ENCODE measurements at places on chromosomes 13 and 19.

DNA sequence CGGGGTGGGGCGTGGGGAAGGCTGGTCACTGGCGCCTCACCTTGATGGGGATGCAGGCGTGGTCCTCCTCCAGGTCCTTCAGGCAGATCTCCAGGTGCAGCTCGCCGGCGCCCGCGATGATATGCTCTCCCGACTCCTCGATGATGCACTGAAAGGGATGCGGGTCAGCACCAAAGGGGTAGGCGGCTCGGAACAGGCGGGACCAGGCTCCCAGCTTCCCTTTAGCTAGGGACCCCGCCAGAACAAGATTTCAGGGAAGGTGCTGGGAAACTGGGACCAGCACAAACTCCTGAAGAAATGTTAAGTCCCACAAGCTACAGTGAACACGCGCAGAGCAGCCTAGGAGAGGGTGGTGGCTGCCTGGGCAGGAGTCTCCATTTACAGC lies 6.0 kb downstream of the EEF2 start:
- no peak for DNase-seq
- H3K27me3 ChIP-seq: peaks cover 74% of the 10 kb centered on the region
- peak overlapping the region; percentile 69 for H3K27ac ChIP-seq
- peaks cover 39% of the 10 kb centered on the region for H3K4me1 ChIP-seq

GRCh38 chr13:113002206-113002912 lies 33.3 kb downstream of the MCF2L start:
- no peak overlapping the region for H3K27ac ChIP-seq
- DNase-seq: no peak
- no peak overlapping the region for H3K4me3 ChIP-seq

GRCh38 chr19:19059018-19059836 lies 4.6 kb upstream of the SLC25A42 start:
- H3K4me1 ChIP-seq: peaks cover 20% of the 10 kb centered on the region
- no peaks in the 10 kb centered on the region for H3K27me3 ChIP-seq
- peaks cover 7% of the 10 kb centered on the region for H3K36me3 ChIP-seq
- H3K27ac ChIP-seq: no peak overlapping the region

DNA sequence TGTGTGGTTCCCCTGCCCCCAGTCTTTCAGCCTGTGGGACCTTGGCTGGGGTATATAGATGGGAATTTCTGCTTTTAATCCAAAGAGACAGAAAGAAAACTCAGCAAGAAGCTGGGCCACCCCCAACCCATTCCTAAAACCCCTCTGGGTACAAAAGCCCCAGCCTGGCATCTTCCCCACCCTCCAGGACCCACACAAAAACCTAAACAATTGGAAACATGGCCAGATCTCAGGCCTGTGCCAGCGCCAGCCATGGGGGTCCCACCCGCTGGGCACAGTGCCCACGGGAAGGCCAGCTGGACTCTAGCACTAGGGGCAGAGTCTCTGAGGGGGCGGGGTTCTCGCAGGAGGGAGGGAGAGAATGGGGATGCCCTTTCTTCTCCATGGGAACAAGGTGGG lies 8.6 kb downstream of the LYL1 start:
- H3K27ac ChIP-seq: no peak overlapping the region
- no peak for DNase-seq
- peaks cover 12% of the 10 kb centered on the region for H3K36me3 ChIP-seq
- H3K4me1 ChIP-seq: peaks cover 8% of the 10 kb centered on the region
- no peak overlapping the region for H3K4me3 ChIP-seq

All from HFFc6 (cell line).